ENCODE measurements at places on chromosomes 3 and 15.

- no peak for DNase-seq
Observed at GRCh38 chr3:194622621-194623340, 10.4 kb downstream of the TMEM44 start.

GRCh38 chr3:84547971-84548970 lies 410.5 kb upstream of the CADM2 start:
- DNase-seq = peak; percentile 27

DNA sequence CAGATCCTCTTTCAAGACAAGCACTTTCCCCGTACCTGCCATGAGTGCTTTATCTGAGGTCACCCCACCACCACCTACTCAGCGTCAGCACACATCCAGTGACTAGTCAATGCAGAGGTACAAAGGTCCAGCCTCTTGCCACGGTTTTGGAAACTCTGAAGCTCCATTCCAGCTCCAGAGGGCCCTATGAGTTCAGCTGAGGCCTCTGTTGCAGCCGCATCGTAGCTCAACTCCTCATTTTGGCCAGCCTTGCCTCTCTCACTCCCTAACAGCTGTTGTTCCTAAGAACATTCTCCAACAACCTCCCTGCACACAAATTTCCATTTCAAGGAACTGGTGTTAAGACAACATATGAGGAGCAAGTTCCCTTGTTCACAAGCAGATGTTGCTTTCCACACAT lies 405.1 kb upstream of the PROK2 start:
- DNase-seq = no peak

DNA sequence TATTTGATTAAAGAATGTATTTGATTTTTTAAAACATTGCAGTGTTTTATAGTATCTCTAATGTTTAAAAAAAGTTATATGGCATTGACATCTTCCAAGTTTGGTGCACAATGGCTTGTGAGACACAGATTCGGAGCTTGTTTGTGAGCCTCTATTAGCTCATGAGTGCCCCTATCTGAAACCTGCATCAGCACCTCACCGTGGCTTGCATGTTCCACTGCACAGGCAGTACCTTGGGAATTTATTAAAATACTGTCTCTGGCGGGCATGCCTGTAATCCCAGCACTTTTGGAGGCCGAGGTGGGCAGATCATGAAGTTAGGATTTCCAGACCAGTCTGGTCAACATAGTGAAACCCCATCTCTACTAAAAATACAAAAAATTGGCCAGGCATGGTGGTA lies 6.8 kb upstream of the RTP2 start:
- DNase-seq = no peak

DNA sequence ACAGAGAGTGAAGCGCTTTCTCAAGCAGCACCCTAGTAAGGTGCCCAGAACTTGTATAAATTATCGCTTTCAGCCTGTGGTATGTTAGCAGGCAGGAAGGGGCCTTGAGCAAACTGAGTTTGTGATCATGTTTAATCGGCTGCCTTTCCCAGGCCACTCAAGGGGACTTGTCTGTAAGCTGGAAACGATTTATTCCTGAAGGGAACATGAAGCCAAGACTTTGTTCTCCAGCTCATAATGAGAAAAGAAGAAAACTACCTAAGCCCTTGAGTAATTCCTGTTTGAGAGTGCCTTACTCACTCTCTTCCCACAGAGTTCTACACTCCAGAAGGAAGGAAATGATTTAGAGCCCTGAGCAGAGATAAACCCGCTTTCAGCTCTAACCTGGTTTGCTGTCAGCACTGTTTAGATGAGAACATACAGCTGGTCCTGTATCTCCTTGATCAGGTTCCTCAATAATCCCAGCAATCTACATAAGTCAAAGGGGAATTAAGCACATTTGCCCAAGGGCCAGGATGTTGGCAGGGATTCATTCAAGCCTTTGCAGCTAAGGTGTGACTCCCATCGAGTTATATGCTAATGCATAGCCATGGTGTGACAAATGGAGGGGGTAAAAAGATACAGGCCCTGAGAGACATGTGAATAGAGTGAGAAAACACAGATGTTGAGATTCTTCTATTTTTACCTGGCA lies 187.7 kb upstream of the SLC24A5 start:
- no peak for DNase-seq

- DNase-seq = peak; percentile 30
Observed at GRCh38 chr3:129702934-129703712, 96.6 kb upstream of the PLXND1 start.

DNA sequence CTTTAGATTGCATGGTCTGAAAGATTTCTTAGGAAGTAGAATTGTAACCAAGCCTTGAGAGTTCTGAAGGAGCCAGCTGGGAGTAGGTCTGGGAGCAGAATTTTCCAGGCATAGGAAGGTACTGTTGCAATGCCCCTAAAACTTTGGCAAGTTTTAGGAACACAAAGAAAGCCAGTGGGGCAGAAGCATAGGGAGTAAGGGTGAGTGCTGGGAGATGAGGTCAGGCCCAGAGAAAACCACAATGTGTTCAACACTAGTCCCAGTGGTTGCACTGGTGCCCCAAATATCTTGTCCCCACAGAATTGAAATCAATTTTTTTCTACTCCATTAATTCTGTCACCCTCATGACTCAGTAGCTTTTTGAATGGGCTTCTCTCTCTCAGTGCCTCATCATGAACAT lies 120.7 kb upstream of the GALNT15 start:
- DNase-seq = no peak

DNA sequence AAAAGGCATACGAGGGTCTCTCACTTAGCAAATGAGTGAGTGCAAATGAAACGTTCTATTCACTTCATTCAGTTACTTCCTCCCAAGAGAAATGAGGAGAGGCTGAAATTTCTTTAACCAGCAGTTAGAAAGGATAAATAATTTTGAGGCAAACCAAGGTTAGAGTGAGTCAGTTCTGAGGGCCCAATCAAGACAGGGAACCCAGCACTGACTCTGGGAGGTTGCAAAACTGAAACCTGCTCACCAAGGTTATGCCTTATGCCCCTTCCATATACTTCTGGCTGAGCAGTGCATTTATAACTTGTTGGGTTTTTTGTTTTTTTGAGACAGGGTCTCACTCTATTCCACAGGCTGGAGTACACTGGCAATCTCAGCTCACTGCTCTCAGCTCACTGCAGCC lies 4.5 kb upstream of the RPSA start:
- no peak for DNase-seq

DNA sequence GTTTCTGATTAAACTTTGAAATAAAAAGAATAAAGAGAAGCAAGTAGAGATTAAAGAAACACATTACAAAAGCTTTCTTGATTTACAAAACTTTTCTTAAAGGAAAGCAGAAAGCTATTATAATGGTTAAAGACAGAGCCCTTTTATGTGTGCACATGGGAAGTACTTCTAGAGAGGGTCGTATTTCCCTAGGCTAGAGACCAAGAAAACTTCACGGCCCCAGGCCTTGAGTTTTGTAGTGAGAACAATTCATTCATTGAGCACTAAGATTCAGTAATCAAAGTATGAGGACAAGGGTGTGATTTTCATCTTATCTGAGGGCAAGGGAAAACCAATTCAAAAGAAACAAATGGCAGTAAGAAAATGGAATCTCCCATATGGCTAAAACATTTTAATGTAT lies 854.1 kb downstream of the ROBO1 start:
- no peak for DNase-seq

GRCh38 chr15:38560456-38560926 lies 4.1 kb downstream of the RASGRP1 start:
- DNase-seq = no peak

- DNase-seq = no peak
Observed at GRCh38 chr3:73249047-73249446, 187.6 kb downstream of the EBLN2 start.

- DNase-seq = no peak
Observed at GRCh38 chr15:60574801-60575631, 96.1 kb upstream of the ICE2 start.

GRCh38 chr3:127052121-127052561 lies 69.2 kb downstream of the PLXNA1 start:
- no peak for DNase-seq

GRCh38 chr3:185151964-185152409 lies 873 bp downstream of the C3orf70 start:
- no peak for DNase-seq

- no peak for DNase-seq
Observed at GRCh38 chr15:93413745-93414144, 324.7 kb upstream of the RGMA start.

Data from fibroblast of skin of back (primary cell).